ENCODE measurements at places on chromosomes 5 and 9.

GRCh38 chr5:115262011-115262320, 711 bp downstream of the PGGT1B start:
- DNase-seq: no peak

GRCh38 chr5:137858223-137858916, 9.3 kb upstream of the MYOT start:
- no peak for DNase-seq

DNA sequence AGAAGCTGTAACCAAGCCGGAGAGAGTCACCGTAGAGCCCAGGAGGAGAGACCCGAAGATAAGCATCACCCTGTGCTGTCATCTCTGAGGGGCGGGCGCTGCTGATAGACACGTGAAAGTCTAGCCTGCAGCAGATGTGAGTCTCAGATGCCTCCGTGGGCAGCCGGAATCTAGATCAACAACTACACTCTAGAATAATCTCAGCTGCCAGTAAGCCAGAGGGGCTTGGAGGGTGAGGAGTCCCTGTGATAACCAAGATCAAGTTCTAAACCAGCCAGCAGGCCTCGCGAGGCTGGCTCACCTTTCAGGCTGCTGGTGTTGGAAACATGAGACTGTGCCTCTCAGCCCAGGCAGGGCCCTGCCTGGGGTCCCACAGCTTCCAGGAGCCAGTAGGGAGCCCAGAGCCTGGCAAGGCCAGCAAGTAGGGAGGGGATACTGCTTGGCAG, 54.1 kb downstream of the DAPK1 start:
- DNase-seq: no peak

DNA sequence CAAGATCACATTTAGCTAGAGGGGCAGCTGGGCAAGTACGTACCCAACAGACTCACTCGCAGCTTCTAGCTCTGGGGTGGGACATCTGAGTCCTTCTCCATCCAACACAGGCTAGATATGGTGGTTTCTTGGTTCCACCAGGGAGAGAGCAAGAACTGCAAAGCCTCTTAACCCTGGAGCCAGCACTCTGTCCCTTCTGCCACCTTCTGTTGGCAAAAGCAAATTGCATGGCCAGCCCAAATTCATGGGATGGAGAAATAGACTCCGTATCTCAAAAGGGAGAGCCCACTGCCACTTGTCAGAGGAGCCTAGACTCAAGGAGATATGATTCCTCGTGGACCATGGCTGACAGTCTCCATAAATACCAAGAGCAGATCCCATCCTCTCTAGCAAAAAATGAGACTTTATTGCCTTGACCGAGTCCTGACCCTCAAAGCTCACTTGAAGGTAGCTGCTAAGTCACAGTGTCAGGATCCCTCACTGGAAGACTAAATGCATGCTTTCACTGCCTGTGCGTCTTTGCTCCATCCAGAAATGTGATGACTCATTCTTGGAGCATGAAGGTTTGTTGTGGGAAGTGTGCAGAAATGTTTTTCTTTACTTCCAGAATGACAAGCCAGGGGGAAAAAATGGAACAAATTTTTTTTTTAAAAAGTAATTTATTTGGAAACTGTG, 28.8 kb upstream of the ROR2 start:
- DNase-seq: no peak

- DNase-seq: no peak
These were observed 595.7 kb downstream of the ACTL7B start for GRCh38 chr9:108259917-108260675.

- DNase-seq: no peak
These were observed 272.2 kb downstream of the AUH start for GRCh38 chr9:91089405-91090129.

- DNase-seq: no peak
These were observed 399 bp upstream of the FBN2 start for GRCh38 chr5:128538250-128539037.

- no peak for DNase-seq
These were observed 64.4 kb downstream of the FAM114A2 start for GRCh38 chr5:153974131-153974812.

- no peak for DNase-seq
These were observed 125.3 kb downstream of the ST8SIA4 start for GRCh38 chr5:100777680-100778300.

DNA sequence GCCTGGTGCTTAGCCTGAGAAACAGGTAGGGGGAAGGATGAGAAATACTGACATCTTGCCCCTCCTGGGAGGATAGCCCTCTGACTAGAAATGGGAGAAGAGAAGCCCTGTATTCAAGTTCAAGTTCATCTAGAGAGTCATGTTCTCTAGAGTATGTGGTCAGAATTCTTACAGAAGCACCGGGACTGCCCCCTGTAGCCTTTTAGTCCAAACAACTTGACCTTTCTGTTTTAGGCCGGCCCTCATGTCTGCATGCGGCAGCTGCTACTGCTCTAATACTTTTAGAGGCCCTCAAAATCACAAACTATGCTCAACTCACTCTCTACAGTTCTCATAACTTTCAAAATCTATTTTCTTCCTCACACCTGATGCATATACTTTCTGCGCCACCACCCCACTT, 47.7 kb downstream of the PHAX start:
- DNase-seq: no peak

GRCh38 chr9:123070198-123070597, 36.7 kb downstream of the GPR21 start:
- no peak for DNase-seq
